ENCODE measurements at places on chromosomes 2 and 18.
A peak's percentile ranks its signal among the peaks of the same experiment; 100 is the strongest.

GRCh38 chr18:3892152-3892551 lies 442.2 kb downstream of the TGIF1 start:
- DNase-seq, result no peak

- peak; percentile 2 for DNase-seq
These were observed 125.0 kb downstream of the CACNB4 start for GRCh38 chr2:151973901-151974199.

- no peak for DNase-seq
These were observed 258.6 kb upstream of the TANK start for GRCh38 chr2:160901613-160902012.

DNA sequence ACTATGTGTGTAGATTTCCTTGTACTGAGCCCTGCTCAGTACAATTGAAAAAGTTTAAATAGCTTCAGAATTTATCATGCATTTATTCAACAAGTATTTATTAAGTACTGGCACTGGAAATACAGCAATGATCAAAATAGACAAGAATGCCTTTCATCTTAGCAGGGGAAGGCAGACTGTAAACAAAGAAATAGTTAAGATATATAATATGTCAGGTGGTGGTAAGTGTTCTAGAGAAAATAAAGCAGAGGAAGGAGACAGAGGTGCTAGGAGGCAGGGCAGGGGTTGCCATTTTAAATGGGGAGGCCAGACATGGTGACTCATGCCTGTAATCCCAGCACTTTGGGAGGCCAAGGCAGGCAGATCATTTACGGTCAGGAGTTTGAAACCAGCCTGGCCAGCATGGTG lies 13.6 kb upstream of the LIPG start:
- DNase-seq, result no peak

- no peak for DNase-seq
These were observed 178.1 kb upstream of the MMADHC start for GRCh38 chr2:149765636-149766035.

GRCh38 chr2:43028188-43028587 lies 198.2 kb downstream of the ZFP36L2 start:
- DNase-seq, result no peak

All from stimulated activated CD4-positive, alpha-beta T cell treated with anti-CD3 and anti-CD28 coated beads, Interleukin-2, amount 100 ng/mL, for 24 hours (primary cell).